Stimulated activated CD4-positive, alpha-beta T cell treated with anti-CD3 and anti-CD28 coated beads, Interleukin-4, amount 100 ng/mL, for 1 hour (primary cell): ENCODE measurements at places on chromosomes 11 and 22.

GRCh38 chr11:65288706-65289536, 25.7 kb upstream of the CDC42EP2 start:
- no peak for DNase-seq

DNA sequence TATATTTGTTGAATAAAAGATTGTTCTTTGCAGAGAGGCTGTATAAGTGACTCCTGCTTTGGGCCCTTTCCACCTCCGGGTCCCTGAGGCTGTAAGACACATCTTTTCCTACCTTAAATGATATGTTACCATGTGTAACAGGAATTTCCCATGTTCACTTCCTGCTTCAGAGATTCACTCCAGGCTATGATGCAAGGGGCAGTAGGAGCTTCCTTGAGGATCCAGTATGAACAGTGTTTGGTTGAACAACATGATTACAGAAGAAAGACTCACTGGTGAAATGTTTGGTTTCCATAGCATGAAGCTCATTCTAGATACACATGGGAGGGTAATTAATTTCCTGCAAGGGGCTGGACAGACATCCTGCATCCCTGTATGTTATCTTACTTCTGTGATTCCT, 25.6 kb upstream of the ZDHHC13 start:
- no peak for DNase-seq

DNA sequence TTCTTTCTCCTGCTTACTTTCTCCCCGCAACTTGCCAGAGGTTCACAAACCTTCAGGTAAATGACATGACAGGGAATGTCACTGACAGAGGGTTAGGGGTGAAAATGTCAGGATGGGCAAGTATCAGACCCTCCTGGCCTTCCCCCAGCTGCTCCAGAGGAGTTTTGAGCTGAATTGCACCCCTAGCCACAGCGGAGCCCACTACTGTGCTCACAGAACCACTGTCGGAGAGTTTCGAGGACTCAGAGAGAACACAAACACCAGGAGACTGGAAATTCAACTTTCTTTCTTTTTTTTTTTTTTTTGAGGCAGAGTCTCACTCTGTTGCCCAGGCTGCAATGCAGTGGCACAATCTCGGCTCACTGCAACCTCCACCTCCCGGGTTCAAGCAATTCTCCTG, 21.5 kb upstream of the P2RY2 start:
- no peak for DNase-seq

- DNase-seq: no peak
These were observed 103.4 kb upstream of the NECTIN1 start for GRCh38 chr11:119832202-119832935.

GRCh38 chr22:32761251-32761903, 40.1 kb upstream of the TIMP3 start:
- DNase-seq: no peak

GRCh38 chr11:130126516-130126915, 33.1 kb upstream of the ST14 start:
- DNase-seq: no peak

DNA sequence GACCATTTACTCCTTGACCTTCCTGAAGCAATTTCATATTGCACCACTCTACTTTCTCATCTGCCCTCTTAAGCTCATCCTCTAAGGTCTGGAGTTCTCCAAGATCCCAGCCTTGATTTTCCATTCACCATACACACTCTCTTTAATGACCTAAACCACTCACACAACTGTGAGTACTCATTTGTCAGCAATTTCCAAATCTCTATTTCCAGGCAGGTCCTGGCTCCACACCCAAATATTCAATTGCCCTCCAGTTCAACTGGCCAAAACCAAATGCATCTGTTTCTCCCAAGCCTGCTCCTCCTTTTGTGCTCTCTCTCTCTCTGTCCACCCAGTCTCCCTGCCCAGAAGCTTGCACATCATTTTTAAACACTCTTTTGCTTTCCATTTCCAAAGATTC, 39.6 kb downstream of the NEU3 start:
- DNase-seq: no peak
